ENCODE measurements at places on chromosomes 6 and 20. TPM values are rescaled to one million over a fixed set of nuclear protein-coding genes. Genes with fewer than 3 reads are reported as not detected.

EMILIN3 gene
- total RNA-seq = 3.1 TPM

REM1 gene
- total RNA-seq = not detected

TRERF1 gene
- total RNA-seq = 8.1 TPM

PTK6 gene
- 12.5 TPM for total RNA-seq

NR2E1 gene
- not detected for total RNA-seq

GPANK1 gene
- 10.3 TPM for total RNA-seq

MUCL3 gene
- total RNA-seq = 70.3 TPM

All from stomach (tissue), 19 donors.